ENCODE measurements at places on chromosomes 7 and 10. TPM values are rescaled to one million over a fixed set of nuclear protein-coding genes. Genes with fewer than 3 reads are reported as not detected.

DNA sequence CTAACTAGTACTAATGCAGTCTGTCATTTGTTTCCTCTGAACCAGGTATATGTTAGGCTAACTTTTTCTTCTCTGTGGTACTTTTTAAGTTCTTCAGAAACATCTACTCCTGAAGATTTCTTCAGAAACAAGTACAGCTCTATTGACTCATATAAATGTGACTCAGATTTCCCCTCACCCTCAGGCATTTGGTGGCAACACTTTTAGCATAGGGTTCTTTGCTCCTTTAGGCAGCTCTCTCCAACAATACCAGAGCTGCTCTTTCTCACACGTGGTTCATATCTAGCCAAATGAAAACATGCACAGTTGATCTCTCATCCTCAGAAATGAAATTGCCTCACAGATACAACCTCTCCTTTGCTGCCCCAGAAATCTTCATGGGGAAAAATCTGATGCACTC lies 939.8 kb downstream of the SORCS1 start:
- H3K27me3 ChIP-seq: peaks cover 2% of the 10 kb centered on the region
- no peaks in the 10 kb centered on the region for H3K4me1 ChIP-seq
- H3K36me3 ChIP-seq: no peaks in the 10 kb centered on the region
- no peak overlapping the region for H3K27ac ChIP-seq
- no peak overlapping the region for H3K4me3 ChIP-seq

DNA sequence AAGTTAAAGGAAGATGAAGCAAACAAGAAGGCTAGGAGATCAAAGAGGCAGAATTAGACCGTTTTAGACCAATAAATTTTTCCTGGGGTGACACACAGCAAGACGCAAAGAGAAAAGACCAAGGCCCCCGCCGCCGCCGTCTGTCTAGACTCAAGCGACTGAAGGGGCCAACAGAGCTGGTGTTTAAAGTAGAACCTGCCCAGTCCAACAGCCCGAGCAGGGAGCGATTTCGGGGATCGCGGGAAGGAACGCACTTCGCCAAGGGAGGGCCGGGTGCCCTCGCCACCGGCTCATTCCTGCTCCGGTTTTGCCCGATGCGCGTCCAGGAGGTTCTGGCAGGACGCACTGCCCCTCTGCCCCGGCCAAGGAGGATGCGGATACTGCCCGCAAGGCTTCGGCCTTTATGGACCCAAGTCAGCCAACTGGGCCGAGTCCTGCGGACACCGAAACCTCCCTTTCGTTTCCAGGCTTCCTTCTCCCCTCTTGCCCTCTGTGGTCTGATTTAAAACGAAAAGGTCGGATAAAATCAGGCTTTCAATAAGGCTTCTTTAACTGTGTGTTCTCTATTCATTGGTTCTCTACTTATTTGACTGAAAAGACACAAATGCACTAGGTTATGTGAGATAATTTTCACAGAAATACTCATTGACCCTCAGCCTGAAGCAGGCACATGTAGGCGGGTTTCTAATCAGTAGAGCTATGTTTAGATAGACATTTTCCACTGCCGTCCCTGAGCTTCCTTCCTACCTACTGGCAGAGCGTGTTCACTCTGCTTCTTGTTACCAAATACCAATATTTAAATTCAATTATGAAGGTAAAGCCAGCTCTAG lies 2.2 kb upstream of the HOXA7 start:
- DNase-seq: no peak
- no peak overlapping the region for H3K4me3 ChIP-seq
- no peak overlapping the region for H3K27ac ChIP-seq
- H3K4me1 ChIP-seq: peaks cover 13% of the 10 kb centered on the region

GRCh38 chr10:27743877-27744801 lies 1.5 kb downstream of the MKX start:
- DNase-seq: peak; percentile 54
- peaks cover 26% of the 10 kb centered on the region for H3K27me3 ChIP-seq
- H3K4me3 ChIP-seq: peak overlapping the region; percentile 93
- H3K27ac ChIP-seq: no peak overlapping the region
- peaks cover 23% of the 10 kb centered on the region for H3K4me1 ChIP-seq

DNA sequence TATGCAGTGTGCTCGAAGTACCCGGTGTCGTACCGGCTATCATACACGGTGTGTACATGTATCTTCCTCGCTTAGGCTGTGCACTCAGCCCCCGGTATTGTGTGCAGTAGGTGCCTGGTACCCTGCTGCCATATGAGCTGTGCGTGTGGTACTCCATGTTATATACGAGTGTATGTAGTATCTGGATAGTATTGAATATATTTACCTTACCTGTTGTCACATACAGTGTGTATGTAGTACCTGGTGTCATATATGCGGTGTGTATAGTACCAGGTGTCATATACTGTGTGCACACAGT lies 1.2 kb downstream of the ZMYND11 start:
- peaks cover 14% of the 10 kb centered on the region for H3K4me1 ChIP-seq
- peaks cover 14% of the 10 kb centered on the region for H3K27me3 ChIP-seq
- peak overlapping the region; percentile 96 for H3K4me3 ChIP-seq
- H3K36me3 ChIP-seq: peaks cover 3% of the 10 kb centered on the region
- no peak for DNase-seq

Gene ENTPD1
- total RNA-seq: 102 TPM

Gene PRPS1L1
- not detected for total RNA-seq

- H3K27ac ChIP-seq: no peak overlapping the region
- peaks cover 19% of the 10 kb centered on the region for H3K4me1 ChIP-seq
- no peak for DNase-seq
- H3K27me3 ChIP-seq: peaks cover 6% of the 10 kb centered on the region
- no peak overlapping the region for H3K4me3 ChIP-seq
These were observed 15.9 kb upstream of the KCNIP2 start for GRCh38 chr10:101859530-101859929.

GRCh38 chr10:118028619-118029018 lies 18.1 kb downstream of the RAB11FIP2 start:
- no peaks in the 10 kb centered on the region for H3K36me3 ChIP-seq
- no peak overlapping the region for H3K27ac ChIP-seq
- H3K4me1 ChIP-seq: peaks cover 3% of the 10 kb centered on the region
- H3K4me3 ChIP-seq: no peak overlapping the region
- no peak for DNase-seq

Gene TAS2R4
- 1.1 TPM for total RNA-seq

Gene ANKRD7
- 2.8 TPM for total RNA-seq

Gene PRSS2
- total RNA-seq: 2.0 TPM

DNA sequence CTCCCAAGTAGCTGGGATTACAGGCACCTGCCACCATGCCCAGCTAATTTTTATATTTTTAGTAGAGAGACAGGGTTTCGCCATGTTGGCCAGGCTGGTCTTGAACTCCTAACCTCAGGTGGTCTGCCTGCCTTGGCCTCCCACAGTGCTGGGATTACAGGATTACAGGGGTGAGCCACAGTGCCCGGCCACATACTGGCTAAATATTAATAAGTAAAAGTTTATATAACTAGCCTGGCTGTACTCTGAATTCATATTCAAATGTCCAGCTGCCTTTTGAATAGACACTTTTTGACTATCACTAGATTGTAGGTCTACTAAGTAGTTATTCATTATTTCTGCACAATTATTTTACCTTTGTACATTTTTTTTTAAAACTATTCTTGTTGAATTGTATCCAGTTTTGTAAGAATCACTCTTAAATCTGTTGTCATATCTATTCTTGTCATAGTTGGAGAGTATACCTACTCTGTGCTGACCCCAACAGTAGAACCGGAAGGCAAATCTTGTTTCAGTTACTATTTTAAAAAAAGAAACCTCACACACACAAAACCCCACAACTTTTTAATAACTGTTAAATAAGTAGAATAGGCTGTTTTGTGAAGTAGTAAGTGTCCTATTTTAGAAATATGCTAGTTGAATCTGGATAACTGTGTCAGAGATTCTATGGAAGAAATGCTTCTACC lies 29.6 kb downstream of the MINPP1 start:
- H3K36me3 ChIP-seq: peaks cover 20% of the 10 kb centered on the region
- no peak overlapping the region for H3K4me3 ChIP-seq
- no peaks in the 10 kb centered on the region for H3K27me3 ChIP-seq
- DNase-seq: no peak

Gene MSMB
- not detected for total RNA-seq

DNA sequence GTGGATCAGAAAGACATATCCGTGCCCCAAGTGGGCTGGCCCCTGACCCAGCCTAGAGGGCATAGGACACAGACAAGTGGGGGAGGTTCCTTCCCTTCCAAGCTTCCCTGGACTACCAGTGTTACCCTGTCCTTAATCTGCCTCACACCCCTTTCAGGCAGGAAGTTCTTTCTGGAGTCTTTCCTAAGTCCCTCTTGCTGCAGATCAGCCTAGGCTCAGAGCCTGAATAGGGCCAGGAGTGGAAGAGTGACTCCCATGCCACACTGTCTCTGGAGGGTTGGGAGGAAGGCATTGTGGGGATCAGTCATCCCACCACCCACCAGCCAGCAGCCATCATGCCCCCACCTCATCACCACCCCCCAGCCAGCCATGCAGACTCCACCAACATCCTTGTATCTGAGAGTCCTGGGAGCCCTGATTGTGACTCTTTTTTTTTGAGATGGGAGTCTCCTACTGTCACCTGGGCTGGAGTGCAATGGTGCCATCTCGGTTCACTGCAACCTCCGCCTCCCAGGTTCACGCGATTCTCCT lies 22.6 kb downstream of the POLL start:
- H3K4me1 ChIP-seq: peaks cover 2% of the 10 kb centered on the region
- no peaks in the 10 kb centered on the region for H3K36me3 ChIP-seq
- H3K27me3 ChIP-seq: peaks cover 26% of the 10 kb centered on the region

- H3K4me1 ChIP-seq: no peaks in the 10 kb centered on the region
- H3K27me3 ChIP-seq: peaks cover 10% of the 10 kb centered on the region
- no peaks in the 10 kb centered on the region for H3K36me3 ChIP-seq
- H3K4me3 ChIP-seq: no peak overlapping the region
- no peak for DNase-seq
These were observed 16.7 kb downstream of the TRIM56 start for GRCh38 chr7:101102026-101102425.

GRCh38 chr7:154726368-154726767 lies 276.6 kb downstream of the PAXIP1 start:
- H3K27me3 ChIP-seq: no peaks in the 10 kb centered on the region
- peaks cover 7% of the 10 kb centered on the region for H3K36me3 ChIP-seq
- H3K27ac ChIP-seq: no peak overlapping the region

DNA sequence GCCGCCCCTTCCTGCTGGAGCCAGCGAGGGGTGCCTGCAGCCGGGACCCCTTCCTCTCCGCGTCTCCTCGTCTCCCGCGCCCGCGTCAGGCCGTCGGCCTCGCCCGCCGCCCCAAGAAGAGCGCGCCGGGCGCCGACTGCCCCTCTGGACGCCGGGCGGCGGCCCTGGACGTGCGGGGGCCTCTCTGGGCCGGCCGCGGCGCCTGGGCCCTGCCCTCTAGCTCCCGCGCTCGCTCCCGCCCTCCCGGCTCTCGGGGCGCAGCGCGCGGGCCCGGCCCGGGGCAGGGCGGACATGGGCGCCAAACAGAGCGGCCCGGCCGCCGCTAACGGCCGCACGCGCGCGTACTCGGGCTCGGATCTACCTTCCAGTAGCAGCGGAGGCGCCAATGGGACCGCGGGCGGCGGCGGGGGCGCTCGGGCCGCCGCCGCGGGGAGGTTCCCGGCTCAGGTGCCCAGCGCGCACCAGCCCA lies 704 bp downstream of the ZNRF2 start:
- peaks cover 18% of the 10 kb centered on the region for H3K4me1 ChIP-seq
- no peak overlapping the region for H3K27ac ChIP-seq
- H3K27me3 ChIP-seq: peaks cover 7% of the 10 kb centered on the region
- peak; percentile 53 for DNase-seq

GRCh38 chr10:120475844-120476791 lies 19.1 kb downstream of the PLPP4 start:
- no peak overlapping the region for H3K27ac ChIP-seq
- no peaks in the 10 kb centered on the region for H3K4me1 ChIP-seq
- H3K36me3 ChIP-seq: no peaks in the 10 kb centered on the region
- DNase-seq: no peak

Gene CEP55
- 3.5 TPM for total RNA-seq

DNA sequence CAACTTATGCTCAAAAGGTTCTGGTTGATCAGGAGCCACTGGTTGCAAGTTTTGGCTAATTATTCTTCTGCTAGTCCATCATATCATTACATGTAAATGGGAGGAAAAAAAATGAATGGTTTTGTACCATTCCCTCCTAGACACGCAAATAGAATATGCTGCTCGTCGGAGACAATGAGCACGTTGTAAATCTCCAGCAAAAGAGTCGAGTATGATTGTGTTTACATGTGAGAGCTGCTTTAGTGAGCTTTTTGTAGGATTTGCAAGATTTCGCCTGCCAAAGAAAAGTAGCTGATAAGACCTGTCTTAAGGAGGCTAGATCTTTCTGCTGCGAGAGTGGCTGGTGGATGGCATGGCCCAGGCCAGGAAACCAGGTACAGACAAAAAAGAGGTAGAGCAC lies 109.0 kb downstream of the ZMYND11 start:
- no peak for DNase-seq
- H3K36me3 ChIP-seq: peaks cover 10% of the 10 kb centered on the region
- H3K4me3 ChIP-seq: no peak overlapping the region

- peaks cover 14% of the 10 kb centered on the region for H3K4me1 ChIP-seq
- H3K4me3 ChIP-seq: no peak overlapping the region
- no peaks in the 10 kb centered on the region for H3K36me3 ChIP-seq
- H3K27ac ChIP-seq: no peak overlapping the region
- no peak for DNase-seq
These were observed 110.4 kb downstream of the AHR start for GRCh38 chr7:17408904-17409290.

DNA sequence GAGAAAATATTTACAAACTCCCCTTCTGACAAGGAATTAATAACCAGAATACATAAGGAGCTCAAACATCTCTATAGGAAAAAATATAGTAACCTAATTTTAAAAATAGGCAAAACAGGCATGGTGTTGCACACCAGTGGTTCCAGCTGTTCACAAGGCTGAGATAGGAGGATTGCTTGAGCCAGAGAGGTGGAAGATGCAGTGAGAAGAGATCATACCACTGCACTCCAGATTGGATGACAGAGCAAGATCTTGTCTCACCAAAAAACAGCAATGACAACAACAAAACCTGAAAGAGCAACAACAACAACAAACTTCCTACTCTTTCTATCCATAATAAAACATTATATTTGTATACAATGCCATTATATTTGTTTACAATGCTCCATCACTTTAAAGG lies 304.4 kb upstream of the CNTNAP2 start:
- H3K4me1 ChIP-seq: no peaks in the 10 kb centered on the region
- H3K36me3 ChIP-seq: no peaks in the 10 kb centered on the region
- H3K27ac ChIP-seq: no peak overlapping the region
- no peak for DNase-seq
- H3K27me3 ChIP-seq: peaks cover 1% of the 10 kb centered on the region

- no peak overlapping the region for H3K27ac ChIP-seq
- no peaks in the 10 kb centered on the region for H3K36me3 ChIP-seq
- DNase-seq: no peak
These were observed 95.8 kb upstream of the STRIP2 start for GRCh38 chr7:129338450-129338849.

DNA sequence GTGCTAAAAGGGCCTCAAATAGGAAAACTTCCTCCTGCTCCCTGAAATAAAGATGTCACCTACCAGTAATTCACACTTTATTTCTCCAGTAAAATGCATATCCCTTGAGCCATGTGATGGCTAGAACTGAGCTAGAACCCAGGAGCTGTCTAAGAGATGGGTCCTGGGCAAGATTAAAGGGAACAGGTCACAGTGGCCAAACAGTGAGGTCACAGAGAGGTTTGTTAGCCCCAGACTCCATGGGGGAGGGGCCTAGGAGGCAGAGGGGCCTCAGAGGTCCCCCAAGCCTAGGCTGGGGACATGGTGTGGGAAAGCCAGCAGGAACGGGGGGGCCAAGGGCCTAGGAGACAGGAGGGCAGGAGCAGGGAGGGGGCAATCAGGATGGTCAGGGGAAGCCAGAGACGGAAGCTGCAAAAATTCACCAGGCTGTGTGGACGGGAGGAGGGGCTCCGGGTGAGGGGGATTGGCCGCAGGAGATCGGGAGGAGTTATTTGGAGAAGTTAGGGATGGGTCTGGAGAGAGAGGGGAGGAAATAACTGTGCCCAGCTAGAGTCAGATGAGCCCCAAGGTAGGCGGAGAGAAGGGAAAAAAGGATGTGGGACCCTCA lies 3.3 kb downstream of the FBXO24 start:
- H3K4me1 ChIP-seq: peaks cover 29% of the 10 kb centered on the region
- H3K4me3 ChIP-seq: no peak overlapping the region
- no peak for DNase-seq

Data from endothelial cell (in vitro differentiated cells).